Brain microvascular endothelial cell (primary cell): ENCODE measurements at places on chromosomes 12 and 14.
A peak's percentile ranks its signal among the peaks of the same experiment; 100 is the strongest.

GRCh38 chr12:85138833-85139232, 102.7 kb downstream of the LRRIQ1 start:
- DNase-seq, result no peak

- DNase-seq, result no peak
Measured at GRCh38 chr14:72663076-72663487, 230.8 kb downstream of the DPF3 start.

GRCh38 chr12:131114942-131115584, 161.4 kb downstream of the ADGRD1 start:
- no peak for DNase-seq

- DNase-seq, result no peak
Measured at GRCh38 chr14:32980178-32980901, 41.7 kb downstream of the NPAS3 start.

- no peak for DNase-seq
Measured at GRCh38 chr12:3076730-3077571, at the start of gene TSPAN9. TSS of gene TSPAN9 (plus strand) at chr12:3077379. CDS start at chr12:3201194, 123,815 bp downstream.

GRCh38 chr12:106719879-106720278, 54.6 kb upstream of the RIC8B start:
- no peak for DNase-seq

- no peak for DNase-seq
Measured at GRCh38 chr12:129727100-129727499, 176.7 kb downstream of the TMEM132D start.

DNA sequence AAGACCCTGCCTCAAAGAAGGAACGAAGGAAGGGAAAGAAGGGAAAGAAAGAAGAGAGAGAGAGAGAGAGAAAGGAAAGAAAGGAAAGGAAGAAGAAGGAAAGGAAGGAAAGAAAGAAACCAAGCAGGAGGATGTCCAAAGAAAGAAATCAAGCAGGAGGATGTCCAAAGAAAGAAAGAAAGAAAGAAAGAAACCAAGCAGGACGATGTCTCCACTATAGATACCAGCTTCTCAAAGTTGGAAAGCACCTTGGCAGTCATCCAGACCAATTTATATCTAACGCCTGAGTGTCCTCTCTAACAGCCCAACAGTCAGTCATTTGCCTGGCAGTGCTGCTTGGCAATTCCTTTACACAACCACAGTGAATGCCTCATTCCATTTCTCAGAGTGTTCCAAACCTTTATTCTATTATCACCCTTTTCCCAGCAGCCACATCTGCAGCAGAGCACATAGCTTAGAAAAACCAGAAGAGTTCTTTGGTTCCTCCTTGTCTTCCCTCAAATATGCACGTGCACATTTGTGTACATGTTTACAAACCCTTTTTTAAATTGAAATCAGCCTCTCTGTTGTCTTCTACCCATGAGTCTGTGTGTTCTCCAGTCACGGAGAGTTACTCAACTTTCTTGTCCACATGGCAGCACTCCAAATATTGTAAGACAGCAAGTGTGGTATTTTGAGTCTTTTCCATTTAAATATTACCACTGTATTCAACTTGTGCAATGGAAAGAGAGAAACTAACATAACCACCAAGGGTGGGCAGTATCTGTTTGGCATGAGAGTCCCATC, 138.4 kb downstream of the STXBP6 start:
- peak; percentile 47 for DNase-seq

DNA sequence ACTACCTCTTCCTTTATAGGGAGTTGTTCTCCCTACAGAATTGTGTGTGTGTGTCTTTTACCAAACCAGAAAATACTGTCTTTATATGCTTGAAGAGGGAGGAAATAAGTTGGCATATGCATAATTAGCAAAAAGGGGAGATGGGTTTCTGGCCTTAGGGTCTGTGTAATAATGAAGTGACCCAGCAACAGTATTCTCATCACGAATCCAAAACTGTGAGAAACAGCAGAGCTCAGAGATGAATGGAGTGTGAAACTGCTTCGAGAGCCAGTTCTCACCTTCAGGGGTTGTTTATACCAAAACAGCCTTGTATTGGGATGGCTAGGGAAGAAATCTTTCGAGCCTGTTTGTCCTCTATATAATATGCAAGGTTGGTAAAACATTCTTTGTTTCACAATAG, 227.5 kb downstream of the MON2 start:
- DNase-seq, result no peak

- no peak for DNase-seq
Measured at GRCh38 chr12:70049596-70050360, 193.5 kb upstream of the CNOT2 start.

DNA sequence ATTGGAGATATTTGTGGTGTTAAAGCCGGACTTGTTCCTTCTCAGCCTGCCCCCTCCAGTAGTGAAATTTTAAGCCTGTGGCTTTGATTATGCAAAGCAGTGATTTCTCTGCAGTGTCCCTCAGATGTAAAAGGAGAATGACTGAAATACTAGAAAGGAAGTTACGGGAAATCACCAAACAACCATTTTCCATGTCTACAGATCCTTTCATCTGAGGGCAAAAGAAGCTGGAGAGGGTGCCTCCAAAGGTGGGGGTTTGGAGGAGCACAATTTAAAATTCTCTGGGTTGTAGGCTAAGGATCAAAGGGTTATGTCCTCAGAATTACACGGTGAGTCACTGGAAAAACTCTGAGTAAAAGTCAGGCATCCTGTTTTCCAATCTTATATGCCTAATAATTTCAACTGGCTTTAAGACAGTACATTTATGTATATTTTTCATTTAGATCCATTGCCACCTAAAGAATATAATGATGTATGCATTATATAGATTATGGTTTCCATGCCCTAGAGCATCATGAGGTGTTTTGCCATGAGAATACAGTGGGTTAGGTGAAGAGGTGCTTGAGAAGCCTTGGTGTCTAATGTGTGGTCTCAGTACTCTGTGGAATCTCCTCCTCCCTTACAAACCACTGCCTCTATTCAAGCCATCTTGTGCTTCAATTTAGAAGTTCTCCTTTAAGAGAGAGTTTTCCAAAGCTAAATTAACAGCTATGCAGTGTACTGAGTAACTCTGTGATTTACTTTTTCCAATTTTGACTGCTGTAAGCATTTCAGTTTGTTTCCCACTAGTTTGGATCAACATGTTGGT, 362.1 kb downstream of the RAD51B start:
- DNase-seq, result no peak

- DNase-seq, result no peak
Measured at GRCh38 chr14:34064349-34064748, 113.5 kb upstream of the EGLN3 start.

- no peak for DNase-seq
Measured at GRCh38 chr12:28618171-28618570, 427.9 kb downstream of the CCDC91 start.

- DNase-seq, result peak; percentile 63
Measured at GRCh38 chr14:32472512-32473463, 143.7 kb downstream of the AKAP6 start.

- DNase-seq, result no peak
Measured at GRCh38 chr12:54300225-54300731, 537 bp downstream of the NFE2 start.

GRCh38 chr12:19490908-19491307, 51.6 kb downstream of the AEBP2 start:
- no peak for DNase-seq

- no peak for DNase-seq
Measured at GRCh38 chr12:62249419-62249818, 10.8 kb upstream of the USP15 start.

DNA sequence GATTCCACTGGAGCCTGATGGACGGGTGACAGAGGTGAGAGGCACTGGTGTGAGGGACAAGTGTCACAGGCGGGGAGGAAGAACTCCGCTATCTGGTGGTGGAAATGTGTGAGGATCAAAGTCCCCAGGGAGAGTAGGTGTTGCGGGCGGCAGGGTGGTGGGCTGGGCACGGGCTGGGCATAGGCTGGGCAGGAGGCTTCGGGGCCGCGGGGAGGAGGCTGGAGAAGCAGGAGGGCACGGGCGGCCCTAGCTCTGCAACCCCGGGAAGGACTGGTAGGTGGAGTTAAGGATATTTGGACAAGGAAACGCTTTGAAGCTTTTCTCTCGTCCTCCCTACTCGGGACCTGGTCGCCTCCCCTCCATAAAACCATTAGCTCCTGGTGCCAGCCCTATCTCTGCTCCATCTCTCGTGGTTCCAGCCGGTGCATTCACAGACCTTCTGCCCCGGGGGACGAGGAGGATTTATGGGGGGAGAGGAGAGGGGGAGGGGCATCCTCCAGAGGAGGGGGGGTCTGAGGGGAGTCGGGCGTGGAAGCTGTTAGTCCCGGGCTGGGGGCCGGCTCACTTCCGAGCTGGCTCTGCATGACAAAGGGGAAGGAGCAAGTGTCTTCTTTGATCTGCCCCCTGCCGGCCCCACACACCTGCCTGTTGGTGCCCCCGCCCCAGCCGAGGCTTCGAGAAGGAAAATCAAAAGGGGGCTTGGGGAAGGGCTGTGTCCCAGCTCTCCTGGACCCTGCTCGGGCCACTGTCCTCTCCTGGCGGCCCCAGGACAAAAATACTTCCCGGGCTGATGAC, 504 bp downstream of the WNT5B start:
- no peak for DNase-seq

- DNase-seq, result no peak
Measured at GRCh38 chr14:102939329-102939728, 16.9 kb downstream of the AMN start.

DNA sequence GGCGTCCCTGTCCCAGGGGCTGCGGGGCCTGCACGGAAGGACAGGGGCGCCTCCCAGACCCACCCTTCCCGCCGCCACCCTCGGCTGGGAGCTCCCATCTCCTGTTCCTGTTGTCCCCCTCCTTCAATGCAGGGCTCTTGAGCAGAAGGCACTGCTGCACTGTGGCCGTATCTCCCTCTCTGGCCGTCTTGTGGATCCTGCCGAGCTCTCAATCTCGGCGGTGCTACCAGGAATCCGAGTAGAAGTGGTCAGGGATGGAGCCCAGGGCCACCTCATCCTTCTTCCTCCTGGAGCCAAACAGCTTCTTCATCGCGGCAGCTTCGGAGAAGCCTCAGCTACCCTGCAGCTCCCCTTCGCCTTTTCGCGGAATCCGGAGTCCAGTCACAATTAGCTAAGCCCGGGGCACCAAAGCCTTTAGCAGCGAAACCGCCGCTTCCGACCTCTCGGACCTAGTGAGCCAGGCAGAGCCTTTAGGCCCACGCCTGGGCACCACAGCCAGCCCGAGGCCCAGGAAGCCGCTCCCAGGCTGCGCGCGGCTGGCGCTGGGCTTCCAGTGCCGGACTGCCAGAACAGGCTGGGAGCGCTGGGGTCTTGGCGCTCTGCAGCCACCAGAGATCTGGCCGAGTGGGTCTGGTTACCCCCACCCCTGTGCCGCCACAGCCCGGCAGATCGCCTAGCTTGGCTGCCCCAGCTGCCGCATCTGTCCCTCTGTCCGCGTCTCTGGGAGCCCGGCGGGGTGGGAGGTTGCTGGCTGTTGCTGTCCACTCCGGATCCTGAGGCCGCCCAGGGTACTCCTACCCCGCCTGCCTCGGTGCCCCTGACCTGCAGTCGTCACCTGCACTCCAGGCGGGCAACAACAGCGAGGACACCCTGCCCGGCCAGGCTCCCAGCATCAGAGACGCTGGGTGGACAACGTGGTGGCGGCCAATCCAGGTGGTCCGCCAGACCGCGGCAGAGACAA, 69.1 kb downstream of the ASCL4 start:
- DNase-seq, result no peak
